ENCODE measurements at places on chromosomes 1 and 21.
A peak's percentile ranks its signal among the peaks of the same experiment; 100 is the strongest.

DNA sequence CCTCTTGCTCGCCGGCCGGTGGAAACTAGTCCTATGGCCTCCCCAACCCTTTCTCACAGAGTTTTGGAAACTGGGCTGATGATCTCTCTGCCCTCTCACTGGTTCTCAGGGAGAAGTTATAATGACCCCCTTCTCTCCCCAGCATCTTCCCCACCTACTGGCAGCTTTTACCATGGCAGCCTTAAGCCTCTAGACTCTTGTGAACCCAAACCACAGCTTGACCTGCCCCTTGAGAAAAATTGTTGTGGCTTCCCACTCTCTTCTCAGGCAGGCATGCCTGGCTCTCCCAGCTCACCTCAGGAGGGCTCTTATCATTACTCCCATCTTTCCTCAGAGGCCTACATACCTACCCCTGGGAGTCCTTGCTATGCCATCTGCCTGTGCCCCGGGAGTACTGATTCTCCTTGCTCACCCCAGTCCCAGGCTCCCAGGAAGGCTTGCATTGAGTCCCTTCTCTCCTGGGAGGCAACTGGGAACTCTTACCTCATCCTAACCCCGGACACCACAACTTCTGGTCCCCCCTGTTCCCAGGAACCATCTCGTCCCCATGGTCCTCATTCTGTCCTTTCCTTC is 1.6 kb downstream of the NSUN4 start:
- peaks cover 48% of the 10 kb centered on the region for H3K36me3 ChIP-seq
- no peaks in the 10 kb centered on the region for H3K27me3 ChIP-seq
- peak overlapping the region; percentile 100 for H3K4me3 ChIP-seq
- H3K4me1 ChIP-seq: peaks cover 32% of the 10 kb centered on the region
- H3K27ac ChIP-seq: peak overlapping the region; percentile 99
- DNase-seq: no peak

GRCh38 chr1:233237647-233238046 is 57.9 kb downstream of the PCNX2 start:
- DNase-seq: no peak
- H3K4me3 ChIP-seq: no peak overlapping the region
- H3K27ac ChIP-seq: no peak overlapping the region
- peaks cover 10% of the 10 kb centered on the region for H3K36me3 ChIP-seq

DNA sequence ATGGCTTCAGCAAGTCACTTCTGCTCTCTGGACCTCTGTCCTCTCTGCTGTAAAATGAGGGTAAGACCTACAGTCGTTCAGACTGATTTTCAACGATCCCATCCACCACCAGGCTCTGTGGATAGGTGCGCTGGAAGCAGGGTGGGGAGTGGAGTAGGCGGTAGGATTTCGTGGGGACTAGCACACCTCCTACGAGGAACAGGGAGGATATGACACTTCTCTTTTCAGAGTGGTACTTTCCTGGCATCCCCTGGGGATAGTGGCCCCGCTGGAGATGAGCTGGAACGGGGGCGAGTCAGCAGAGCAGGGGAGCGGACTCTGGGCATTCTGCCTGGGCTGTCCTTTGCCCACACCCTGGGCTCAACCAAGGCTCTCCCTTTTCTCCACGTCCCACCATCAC is 17.7 kb downstream of the ETNK2 start:
- no peak overlapping the region for H3K27ac ChIP-seq
- peaks cover 3% of the 10 kb centered on the region for H3K27me3 ChIP-seq
- no peaks in the 10 kb centered on the region for H3K36me3 ChIP-seq

DNA sequence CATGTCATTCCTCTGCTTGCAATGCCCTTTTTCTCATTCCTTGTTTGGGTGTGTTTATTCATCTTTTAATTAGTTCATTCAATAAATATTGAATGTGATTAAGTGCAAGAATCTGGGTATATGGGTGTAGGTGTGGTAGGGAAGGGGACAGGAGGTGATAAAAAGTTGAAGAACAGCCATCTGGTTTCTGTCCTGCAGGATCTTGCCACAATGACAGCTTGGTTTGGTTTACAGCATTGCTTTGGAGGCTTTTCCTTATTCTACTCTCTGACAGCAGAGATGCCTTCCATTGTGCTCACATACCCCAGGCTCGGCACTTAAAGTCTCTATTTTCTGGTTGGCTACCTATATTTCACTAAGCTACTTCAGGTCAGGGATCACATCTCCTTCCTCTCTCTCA is 3.0 kb upstream of the REG4 start:
- peaks cover under 1% of the 10 kb centered on the region for H3K4me1 ChIP-seq
- no peak overlapping the region for H3K4me3 ChIP-seq
- DNase-seq: no peak
- peaks cover 28% of the 10 kb centered on the region for H3K27me3 ChIP-seq
- H3K36me3 ChIP-seq: no peaks in the 10 kb centered on the region
- no peak overlapping the region for H3K27ac ChIP-seq

DNA sequence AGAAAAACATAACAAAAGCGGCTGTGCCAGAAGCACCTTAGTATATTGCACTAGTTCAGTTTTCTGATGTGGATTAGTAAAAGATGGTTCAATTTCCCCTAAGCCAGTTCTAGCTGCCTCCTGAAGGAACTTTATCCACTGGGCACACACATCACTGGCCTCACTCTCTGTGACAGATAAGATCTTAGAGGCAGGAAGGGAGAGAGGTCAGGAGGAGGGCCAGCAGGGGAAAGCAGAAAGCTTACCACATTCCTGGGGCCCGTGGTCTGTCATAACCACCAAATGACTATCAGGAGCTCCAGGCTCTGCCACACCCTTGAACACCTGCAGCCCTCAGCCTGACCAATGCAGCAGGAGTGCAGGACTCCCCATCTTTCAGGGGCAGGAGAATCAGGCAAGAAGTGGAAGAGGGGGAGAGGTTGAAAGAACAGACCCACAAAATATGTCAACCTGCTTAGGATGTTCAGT is 37.8 kb downstream of the LRRC71 start:
- H3K4me1 ChIP-seq: peaks cover 21% of the 10 kb centered on the region
- H3K27ac ChIP-seq: no peak overlapping the region
- H3K36me3 ChIP-seq: no peaks in the 10 kb centered on the region
- no peak for DNase-seq
- no peak overlapping the region for H3K4me3 ChIP-seq

- H3K27ac ChIP-seq: peak within 1 kb of the TSS; percentile 96
- peaks cover 34% of the 10 kb centered on the region for H3K36me3 ChIP-seq
- DNase-seq: no peak
- peaks cover 45% of the 10 kb centered on the region for H3K4me1 ChIP-seq
Measured at GRCh38 chr1:207051191-207051943, at the start of gene YOD1. Gene YOD1 (minus strand): TSS chr1:207051208. CDS start chr1:207051030, 178 bp downstream.

GRCh38 chr1:117070124-117070523 is 10.0 kb downstream of the TTF2 start:
- H3K36me3 ChIP-seq: peaks cover 70% of the 10 kb centered on the region
- no peak overlapping the region for H3K4me3 ChIP-seq
- peaks cover 37% of the 10 kb centered on the region for H3K4me1 ChIP-seq
- H3K27me3 ChIP-seq: no peaks in the 10 kb centered on the region

DNA sequence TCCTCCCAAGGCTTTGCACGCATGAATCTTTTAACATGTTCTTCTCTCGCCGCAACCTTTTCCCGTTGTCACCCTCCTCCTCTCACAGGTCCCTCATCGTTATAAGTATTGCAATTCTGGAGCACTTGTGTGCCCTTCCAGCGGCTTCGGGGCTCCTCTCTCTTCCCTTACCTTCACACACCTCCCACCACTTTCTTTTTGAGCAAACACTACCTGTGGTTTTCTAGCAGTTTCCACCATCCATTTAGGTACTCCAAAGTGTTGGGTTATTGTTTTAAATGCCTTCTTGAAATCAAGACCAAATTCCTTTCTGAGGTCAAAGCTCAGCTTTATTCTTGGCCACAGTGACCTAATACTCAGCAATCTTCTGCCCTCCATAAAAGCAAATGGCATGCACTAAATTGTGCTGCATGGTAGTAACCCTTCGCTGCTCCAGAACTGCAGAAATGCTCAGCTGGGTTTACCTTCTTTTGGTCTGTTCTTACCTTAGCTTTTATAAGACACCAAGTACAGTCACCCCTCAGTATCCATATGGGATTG is 472.4 kb downstream of the SETD4 start:
- no peaks in the 10 kb centered on the region for H3K36me3 ChIP-seq
- H3K27me3 ChIP-seq: peaks cover 11% of the 10 kb centered on the region
- H3K27ac ChIP-seq: no peak overlapping the region
- H3K4me1 ChIP-seq: peaks cover 10% of the 10 kb centered on the region

DNA sequence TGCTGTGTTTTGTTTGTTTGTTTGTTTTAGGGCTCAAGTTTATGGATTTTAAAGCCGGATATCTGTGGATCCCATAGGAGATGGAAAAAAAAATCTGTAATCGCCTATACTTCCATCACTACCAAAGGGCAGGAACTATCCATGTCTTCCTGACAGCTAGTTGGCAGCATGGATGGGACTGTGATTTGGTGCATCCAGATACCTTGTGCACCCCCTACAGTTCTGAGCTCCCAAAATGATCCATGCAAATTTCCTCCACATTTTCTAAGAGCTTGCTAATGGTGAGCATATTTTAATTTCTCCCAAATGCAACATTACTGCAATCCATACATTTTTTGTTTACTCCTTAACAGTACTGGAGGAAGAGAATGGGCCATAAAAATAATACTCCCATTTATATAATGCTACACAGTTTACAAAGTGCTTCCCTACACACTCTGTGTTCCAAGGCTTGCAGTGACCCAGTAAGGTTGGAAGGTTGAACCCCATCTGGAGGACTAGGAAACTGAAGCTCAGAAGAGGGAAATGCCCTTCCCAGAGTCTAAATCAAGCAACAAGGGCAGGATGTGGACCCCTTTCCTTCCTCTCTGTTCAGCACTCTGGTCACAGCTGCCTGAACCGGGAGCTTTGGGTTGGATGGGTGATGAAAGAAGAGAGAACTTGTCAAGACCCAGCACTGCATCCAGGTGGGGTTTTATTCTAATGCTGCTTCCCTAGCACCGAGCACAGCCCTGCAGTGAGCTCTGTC is 48.0 kb downstream of the CAPN8 start:
- H3K4me3 ChIP-seq: no peak overlapping the region
- no peaks in the 10 kb centered on the region for H3K4me1 ChIP-seq
- H3K36me3 ChIP-seq: no peaks in the 10 kb centered on the region
- H3K27ac ChIP-seq: no peak overlapping the region
- no peak for DNase-seq

- peak overlapping the region; percentile 11 for H3K27ac ChIP-seq
- H3K27me3 ChIP-seq: peaks cover 19% of the 10 kb centered on the region
- H3K4me3 ChIP-seq: peak overlapping the region; percentile 75
Measured at GRCh38 chr21:34615487-34615814, 538 bp upstream of the RCAN1 start.

DNA sequence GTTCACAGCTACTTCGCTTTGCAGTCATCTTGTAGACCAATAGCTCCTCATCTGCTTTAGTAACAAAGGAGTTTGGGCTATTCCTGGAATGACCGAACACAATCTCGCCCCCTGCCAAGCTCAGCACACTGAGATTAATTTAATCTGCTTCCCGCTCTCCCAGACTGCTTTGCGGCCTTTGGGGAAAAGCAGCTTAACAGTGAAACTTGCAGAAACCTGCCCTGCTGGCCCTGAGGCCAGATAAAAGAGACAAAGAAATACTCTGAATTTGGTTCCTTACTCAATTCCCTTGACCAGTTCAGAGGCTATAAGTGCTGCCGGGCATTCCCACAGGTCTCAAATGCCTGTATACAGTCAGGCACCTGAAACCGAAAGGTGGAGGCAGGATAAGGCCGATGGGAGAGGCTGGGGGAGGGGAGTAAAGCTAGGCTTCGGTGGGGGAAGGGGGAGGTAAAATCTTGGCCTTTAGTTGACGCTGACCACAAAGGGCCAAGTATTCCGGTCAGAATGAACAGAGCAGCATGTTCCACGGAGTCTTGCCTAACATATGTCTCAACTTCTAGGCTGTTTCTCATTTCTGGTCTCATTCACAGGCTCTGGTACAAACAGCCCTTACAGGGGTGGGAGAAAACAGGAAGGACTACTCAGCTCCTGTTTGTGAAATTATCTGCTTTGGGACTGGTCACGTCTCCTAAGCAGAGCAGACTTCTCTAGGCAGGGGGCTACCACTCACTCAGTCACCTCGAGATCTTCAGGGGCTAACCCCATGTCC is 17.7 kb upstream of the A3GALT2 start:
- H3K4me1 ChIP-seq: peaks cover 14% of the 10 kb centered on the region
- DNase-seq: no peak
- H3K27ac ChIP-seq: no peak overlapping the region
- peaks cover 19% of the 10 kb centered on the region for H3K36me3 ChIP-seq
- H3K27me3 ChIP-seq: no peaks in the 10 kb centered on the region

GRCh38 chr1:156546267-156546666 is 26.1 kb downstream of the IQGAP3 start:
- peaks cover 7% of the 10 kb centered on the region for H3K4me1 ChIP-seq
- no peak for DNase-seq
- no peaks in the 10 kb centered on the region for H3K27me3 ChIP-seq
- no peak overlapping the region for H3K4me3 ChIP-seq
- peaks cover 10% of the 10 kb centered on the region for H3K36me3 ChIP-seq

- H3K27ac ChIP-seq: peak overlapping the region; percentile 89
- H3K4me1 ChIP-seq: peaks cover 27% of the 10 kb centered on the region
- no peaks in the 10 kb centered on the region for H3K27me3 ChIP-seq
- peaks cover 30% of the 10 kb centered on the region for H3K36me3 ChIP-seq
- peak overlapping the region; percentile 93 for H3K4me3 ChIP-seq
Measured at GRCh38 chr1:93079685-93080141, 630 bp downstream of the MTF2 start.

DNA sequence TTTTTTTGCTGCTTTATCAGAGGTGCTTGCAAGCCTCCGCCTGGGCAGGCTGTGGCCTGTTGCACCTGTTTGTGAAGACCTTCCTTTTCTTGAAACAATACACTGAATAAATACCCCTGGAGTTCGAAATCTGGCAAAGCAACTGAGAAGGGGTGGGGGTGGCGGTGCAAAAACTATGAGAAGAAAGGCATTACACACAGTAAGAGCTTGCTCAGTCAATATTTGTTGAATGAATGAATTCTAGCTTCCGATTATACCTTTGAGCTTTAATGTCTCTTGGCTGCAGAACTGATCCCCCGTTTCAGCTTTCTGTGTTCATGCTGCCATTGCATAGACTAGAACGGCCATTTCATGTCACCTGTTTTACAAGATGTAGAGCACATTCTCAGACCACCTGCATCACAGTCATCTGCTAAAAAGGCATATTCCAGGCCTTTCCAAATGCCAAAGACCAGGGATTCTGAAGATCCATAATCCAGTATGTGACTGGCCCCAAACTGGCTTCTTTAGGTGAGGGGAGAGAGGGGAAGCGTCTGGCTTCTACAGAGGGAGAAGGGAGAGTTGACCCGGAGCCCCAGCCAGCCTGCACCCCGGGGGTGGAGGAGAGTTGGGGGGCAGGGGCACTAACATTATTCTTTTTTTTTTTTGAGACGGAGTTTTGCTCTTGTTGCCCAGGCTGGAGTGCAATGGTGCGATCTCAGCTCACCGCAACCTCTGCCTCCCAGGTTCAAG is 111.5 kb downstream of the ETS2 start:
- H3K36me3 ChIP-seq: no peaks in the 10 kb centered on the region
- H3K4me1 ChIP-seq: peaks cover 10% of the 10 kb centered on the region
- no peak overlapping the region for H3K27ac ChIP-seq
- DNase-seq: no peak
- no peak overlapping the region for H3K4me3 ChIP-seq
